ENCODE measurements at places on chromosomes 1 and 21.

DNA sequence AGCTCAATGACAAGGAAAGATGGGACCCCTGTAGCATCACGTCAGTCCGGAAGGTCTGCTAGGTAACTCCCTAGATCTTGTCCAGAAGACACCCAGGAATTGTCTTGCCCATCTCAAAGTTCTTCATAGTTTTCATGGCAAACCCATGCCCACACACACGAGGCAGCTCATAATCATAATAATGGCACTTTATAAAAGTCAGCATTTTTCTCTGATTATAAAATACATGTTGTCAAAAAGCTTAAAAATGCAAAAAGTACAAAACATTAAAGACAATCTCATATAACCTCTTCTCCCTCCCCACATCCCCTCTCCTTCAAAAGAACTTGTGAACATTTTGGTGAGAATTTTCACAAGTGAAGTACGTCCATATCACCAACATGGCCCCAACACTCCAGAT is 30.8 kb downstream of the EPHX1 start:
- DNase-seq: no peak

- DNase-seq: no peak
Measured at GRCh38 chr1:205274041-205274691, 46.4 kb downstream of the TMCC2 start.

DNA sequence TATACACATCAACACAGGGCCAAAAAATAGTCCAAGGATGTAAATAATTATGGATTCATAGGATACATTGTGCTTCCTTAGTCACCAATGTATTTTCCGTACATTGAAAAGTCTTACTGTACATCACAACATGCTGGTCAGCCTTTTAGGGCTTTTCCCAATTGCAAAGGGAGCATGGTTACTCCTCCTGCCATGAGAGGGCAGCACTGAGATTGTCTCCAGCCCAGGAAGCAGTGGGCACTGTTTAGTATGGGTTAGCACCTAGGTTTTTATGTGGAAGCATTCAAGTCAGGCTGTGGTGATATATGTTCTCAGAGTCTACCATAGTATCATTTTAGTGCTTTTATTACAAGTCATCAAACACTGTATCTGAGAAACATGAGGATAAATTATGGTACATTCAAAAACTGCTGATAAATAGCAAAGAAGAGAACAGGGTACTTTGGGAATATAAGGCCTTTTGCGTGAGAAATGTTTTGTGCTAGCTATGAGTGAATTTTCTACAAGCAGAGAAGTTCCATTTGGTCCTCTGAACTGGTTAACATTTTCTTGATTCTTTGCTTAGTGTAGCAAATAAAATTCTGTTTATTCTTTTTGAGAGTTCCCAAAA is 34.0 kb downstream of the ST6GALNAC5 start:
- DNase-seq: peak; percentile 61

DNA sequence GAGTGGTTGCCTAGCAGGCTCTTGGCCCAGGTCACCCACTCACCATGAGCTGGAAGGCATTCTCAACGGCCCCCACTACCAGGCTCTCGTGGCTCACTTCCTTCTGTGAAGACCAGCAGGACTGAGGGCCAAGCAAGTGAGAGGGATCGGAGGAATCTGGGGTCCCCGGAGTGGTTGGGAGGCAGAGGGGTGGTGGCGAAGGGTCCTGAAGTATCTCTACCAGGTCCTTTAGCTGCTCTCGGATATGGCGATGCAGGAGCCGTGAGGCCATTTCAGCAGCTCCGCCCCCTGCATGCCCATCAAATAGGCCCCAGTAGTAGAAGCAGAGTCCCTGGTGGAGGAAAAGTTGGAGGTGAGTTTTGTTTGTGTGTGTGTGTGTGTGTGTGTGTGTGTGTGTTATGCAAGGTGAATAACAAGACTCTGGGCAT is 2.4 kb downstream of the PPM1J start:
- DNase-seq: no peak

- peak; percentile 26 for DNase-seq
Measured at GRCh38 chr1:244439391-244440032, 12.2 kb downstream of the ADSS2 start.

DNA sequence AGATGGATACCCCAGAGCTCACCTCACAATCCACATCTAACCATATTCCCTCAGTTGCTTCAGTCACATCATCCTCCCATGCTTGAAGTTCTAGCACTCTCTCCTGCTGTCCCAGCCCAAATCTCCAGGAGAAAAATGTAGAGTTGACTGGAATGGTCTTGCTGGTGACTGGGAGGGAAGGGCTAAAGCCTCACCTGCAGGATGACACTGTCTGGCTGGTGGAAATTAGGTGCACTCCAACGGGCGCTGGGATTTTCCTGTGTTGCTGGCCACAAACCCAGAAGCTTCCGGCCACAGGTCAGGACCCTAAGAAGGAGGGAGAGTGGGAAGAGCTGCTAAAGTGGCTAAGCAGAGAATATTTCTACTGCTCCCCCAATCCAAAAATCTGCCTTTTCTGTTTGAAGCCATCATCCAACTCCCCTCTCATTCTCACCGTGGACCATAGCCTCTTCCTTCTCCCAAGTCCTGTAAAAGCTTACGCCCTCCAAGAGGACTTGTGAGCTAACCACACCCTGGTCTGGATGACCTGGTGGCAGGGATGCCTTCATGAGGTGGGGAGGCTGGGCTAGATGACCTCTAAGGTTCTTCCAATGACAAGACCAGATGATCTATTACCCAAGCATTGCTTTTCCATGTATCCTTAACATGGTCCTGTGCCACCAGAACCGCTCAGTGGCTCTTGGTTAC is 37.5 kb upstream of the PPP1R15B start:
- no peak for DNase-seq

- no peak for DNase-seq
Measured at GRCh38 chr1:170290276-170290675, 144.5 kb downstream of the NTMT2 start.

DNA sequence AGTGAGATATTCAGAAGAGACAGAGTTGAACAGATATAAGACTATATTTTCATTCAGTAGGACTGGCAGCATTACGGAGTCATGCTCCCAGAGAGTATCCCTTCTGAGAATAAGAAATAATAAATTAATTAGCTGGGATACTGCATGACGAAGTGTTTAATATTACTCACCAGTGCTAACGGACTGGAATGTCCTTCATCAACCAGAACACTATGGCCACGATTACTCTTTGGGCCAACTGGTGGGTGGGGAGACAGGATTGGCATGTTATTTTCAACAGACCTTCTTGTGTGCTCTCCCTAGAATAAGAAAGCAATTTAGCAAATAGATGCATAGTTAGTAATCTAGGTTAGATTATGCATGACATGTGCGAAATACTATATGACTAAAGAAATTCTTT is 32.4 kb downstream of the ERICH3 start:
- no peak for DNase-seq

GRCh38 chr1:84802567-84803232 is 90.3 kb downstream of the LPAR3 start:
- DNase-seq: no peak

- no peak for DNase-seq
Measured at GRCh38 chr21:43937891-43938309, 72.9 kb downstream of the AGPAT3 start.

- no peak for DNase-seq
Measured at GRCh38 chr21:37855647-37856625, 60.3 kb downstream of the KCNJ6 start.

GRCh38 chr1:206735553-206736031 is 35.0 kb upstream of the IL19 start:
- DNase-seq: no peak

- no peak for DNase-seq
Measured at GRCh38 chr1:223056802-223057201, 86.2 kb downstream of the TLR5 start.

DNA sequence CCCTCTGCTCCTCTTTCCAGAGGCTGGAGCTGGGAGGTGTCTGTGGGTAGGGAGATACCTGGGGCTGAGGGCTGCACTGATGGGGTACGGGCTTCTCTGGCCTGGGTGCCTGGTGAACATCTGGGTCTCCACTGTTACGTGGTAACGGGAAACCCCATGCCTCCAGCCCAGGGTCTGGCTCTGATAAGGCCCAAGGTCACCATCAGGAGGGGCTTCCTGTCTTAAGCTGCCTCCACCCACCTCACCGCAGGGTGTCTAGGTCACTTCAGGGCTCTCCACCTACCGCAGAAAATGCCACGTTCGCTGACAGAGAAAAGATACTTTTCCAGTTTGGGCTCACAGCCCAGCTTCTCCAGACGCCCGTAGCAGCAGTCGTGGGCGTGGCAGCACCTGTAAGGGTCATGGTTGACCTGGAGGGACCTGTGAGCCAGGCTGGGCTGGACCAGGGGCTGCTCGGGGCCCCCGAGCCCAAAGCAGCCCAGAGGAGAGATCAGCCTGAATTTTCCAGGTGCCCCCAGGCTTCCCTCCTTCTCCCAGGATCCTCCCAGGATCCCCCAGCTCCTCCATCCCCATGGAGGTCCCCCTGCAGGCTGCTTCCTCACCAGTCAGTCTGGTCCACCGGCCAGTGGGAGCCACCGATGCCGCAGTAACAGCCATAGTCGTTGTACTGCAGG is 1.3 kb downstream of the PLA2G2E start:
- DNase-seq: no peak

- DNase-seq: peak; percentile 78
Measured at GRCh38 chr1:22420455-22421053, 31.1 kb upstream of the ZBTB40 start.

DNA sequence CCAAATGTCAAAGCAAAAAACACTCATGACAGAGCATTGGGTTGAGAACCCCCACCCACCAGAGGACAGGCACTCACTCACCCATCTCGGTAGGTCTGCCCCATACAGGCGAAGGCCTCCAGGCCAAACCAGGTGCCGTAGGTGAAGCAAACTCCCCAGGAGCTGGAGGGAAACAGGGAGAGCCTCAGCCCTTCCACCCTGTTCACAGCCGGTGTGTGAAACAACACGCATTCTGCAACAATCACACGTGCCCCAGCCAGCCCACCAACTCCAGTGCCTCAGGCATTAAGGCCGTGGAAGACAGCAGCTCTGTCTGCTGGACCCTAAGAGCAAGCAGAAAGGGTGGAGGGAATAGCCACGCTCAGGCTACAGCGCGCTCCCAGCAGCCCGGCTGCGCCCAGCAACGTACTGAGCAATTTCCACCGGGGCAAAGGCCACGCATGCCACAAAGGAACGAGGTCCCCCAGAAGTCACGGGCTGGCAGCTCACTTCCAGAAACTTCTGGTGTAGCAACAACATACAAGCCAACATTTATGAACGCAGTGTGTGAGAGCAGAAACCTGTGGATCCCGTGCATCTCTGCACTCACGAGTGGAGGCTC is 11.4 kb upstream of the SPATC1L start:
- DNase-seq: no peak

DNA sequence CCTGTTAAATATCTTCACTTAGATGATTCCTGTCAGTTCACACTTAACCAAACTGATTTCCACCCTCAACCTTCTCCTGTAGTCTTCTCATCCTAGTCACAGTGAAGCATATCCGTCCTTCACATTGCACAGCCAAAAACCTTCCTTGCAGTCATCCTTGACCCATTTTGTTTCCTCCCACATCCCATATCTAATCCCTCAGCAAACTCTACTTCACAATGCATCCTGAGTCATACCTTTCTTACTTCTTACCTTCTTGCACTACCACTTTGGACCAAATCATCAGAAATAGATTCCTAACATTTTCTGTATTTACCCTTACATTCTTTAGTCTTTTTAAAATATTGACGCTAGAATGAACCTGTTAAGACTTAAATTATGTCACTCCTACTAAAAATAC is 86.9 kb downstream of the OLFML2B start:
- DNase-seq: no peak

DNA sequence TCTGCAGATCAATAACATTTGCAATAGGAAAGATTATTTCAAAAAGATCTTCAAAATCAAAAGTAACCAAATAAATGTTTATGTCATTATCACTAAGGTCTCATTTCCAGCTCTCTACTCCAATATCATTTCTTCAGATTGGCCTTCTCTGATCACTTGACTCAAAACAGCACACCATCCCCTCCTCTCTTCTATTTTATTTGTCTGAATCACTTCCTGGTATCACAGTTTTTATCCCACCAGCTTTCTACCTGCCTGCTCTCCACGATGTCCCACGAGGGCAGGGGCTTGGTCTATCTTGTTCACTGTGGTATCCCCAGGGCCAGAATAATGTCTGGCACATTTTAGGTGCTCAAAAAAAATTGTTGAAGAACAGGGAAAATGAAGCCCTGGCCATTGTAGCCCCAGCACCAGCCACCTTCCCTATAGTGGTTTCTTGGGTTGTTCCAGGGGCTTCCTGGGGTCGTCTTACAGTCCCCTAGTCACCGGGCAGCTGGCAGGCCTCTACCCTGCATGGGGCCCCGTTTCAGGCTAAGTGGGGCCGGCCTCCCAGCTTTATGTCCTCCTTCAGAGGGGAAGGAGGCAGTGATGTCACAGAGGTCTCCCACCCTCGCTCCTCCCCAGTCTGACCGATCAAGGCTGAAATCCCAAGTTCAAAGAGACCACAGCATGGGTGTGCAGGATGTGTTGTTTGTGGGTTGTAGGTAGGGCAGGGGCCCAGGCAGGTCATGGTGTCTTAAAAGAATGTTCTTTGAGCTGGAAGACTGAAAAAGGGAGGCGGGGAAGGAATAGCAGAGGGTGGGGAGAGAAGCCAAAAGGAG is 3.5 kb upstream of the PADI1 start:
- no peak for DNase-seq

- DNase-seq: no peak
Measured at GRCh38 chr1:27360159-27361043, 6.4 kb downstream of the MAP3K6 start.

DNA sequence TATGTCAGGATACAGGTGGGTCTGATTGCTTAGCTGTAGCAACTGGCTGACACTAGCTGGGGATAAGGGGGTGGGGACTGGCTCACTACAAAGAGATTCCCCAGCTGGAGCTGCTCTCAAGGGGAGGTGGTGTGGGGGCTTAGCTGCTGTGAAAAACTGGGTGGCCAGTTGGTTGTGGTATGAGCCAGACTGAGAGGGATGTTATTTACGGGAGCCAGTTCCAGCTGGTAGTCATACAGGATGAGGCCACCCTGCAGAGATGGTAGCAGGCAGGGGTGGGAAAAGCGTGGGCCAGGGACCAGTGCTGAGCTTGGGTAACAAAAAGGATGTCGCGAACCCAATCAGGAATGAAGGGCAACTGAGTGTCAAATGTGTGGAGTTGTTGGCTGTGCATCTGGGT is 204.0 kb upstream of the C21orf91 start:
- DNase-seq: no peak

DNA sequence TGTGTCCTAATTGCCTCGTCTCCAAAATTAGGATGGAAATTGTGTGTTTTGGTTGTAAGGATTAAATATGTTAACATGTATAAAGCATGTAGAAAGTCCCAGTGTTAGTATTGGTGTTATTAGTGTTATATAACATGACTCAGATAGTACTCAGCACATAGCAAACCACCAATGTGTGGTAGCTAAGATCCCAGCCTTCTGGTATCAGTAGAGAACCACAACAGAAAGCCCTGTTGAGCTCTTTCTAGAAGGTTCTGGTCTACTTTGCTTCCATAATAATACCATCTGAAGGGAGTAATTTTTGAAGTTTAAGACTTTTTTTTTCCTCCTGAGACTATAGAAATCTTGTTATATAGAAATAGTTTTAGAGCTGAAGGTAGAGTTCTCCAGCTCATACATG is 259.3 kb upstream of the SGIP1 start:
- DNase-seq: no peak

Measured in NCI-H146 (cell line).